ENCODE measurements at places on chromosomes 7 and 10. TPM values are rescaled to one million over a fixed set of nuclear protein-coding genes. Genes with fewer than 3 reads are reported as not detected.

DNA sequence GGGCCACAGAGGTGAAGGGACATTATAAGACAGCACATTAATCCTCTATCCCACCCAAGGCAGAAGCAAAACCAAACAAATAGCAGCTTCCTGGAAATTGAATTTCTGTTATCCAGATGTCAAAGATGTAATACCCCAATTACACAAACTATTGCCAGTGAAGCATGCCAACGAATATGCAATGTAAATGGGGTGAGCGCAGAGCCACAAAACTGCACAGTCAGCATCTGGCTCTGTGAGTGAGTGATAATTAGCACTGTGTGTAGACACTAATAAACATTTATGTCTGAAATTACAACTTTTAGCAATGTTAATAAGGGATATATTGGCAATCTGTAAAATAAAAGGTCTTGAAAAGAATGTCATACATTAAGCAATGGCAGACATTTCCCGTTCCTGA lies 3.2 kb downstream of the BEND7 start:
- H3K4me3 ChIP-seq, result no peak overlapping the region
- H3K27me3 ChIP-seq, result peaks cover 89% of the 10 kb centered on the region
- no peaks in the 10 kb centered on the region for H3K36me3 ChIP-seq

DNA sequence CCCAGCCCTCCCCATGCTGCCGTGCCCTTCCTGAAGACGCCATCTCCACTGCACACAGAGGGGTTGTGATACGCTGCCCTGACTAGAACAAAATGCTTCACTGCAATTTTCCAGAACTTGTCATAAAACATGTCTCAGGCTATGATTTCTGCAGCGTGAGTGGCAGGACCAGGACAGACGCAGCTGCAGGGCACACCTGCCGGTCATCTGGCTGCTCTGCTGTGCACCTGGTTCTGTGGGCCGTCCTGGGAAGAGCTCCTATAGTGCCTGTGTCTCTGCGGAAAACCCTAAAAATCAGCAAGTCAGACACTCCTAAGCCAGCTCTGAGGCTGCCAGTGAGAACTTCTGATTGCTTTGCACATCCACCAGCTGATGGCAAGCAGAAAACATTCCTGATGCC lies 39.7 kb upstream of the DIP2C start:
- no peaks in the 10 kb centered on the region for H3K36me3 ChIP-seq
- H3K27ac ChIP-seq, result no peak overlapping the region
- no peak for DNase-seq
- H3K4me3 ChIP-seq, result no peak overlapping the region
- no peaks in the 10 kb centered on the region for H3K4me1 ChIP-seq

GRCh38 chr7:138195151-138195571 lies 118.9 kb downstream of the AKR1D1 start:
- H3K36me3 ChIP-seq, result no peaks in the 10 kb centered on the region
- H3K4me1 ChIP-seq, result no peaks in the 10 kb centered on the region
- no peaks in the 10 kb centered on the region for H3K27me3 ChIP-seq
- H3K4me3 ChIP-seq, result no peak overlapping the region
- H3K27ac ChIP-seq, result no peak overlapping the region
- no peak for DNase-seq

DNA sequence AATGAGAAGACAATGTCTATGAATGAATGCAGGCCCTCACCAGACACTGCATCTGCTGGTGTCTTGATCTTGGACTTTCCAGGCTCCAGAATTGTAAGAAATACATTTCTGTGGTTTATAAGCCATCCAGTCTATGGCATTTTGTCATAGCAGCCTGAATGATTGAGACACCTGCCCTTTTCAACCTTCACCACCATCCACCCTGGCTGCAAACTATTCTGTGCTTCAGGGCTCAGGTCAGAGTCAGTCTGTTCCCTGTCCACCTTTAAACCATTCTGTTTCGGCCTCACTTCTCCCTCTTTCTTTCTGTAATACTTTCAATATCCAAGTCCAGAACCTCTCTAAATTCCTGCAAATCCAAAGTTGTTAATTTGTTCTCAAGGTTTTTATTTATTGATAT lies 15.9 kb upstream of the CDK13 start:
- no peak overlapping the region for H3K27ac ChIP-seq
- no peak for DNase-seq
- no peak overlapping the region for H3K4me3 ChIP-seq
- H3K4me1 ChIP-seq, result no peaks in the 10 kb centered on the region
- no peaks in the 10 kb centered on the region for H3K36me3 ChIP-seq

GRCh38 chr7:48182718-48183369 lies 11.6 kb downstream of the ABCA13 start:
- H3K27ac ChIP-seq, result peak overlapping the region; percentile 89
- DNase-seq, result no peak
- H3K4me1 ChIP-seq, result no peaks in the 10 kb centered on the region
- H3K27me3 ChIP-seq, result no peaks in the 10 kb centered on the region
- no peak overlapping the region for H3K4me3 ChIP-seq

- no peaks in the 10 kb centered on the region for H3K27me3 ChIP-seq
- no peak overlapping the region for H3K4me3 ChIP-seq
- no peak overlapping the region for H3K27ac ChIP-seq
Observed at GRCh38 chr10:14409247-14409646, 78.5 kb upstream of the FRMD4A start.

- no peaks in the 10 kb centered on the region for H3K4me1 ChIP-seq
- H3K27me3 ChIP-seq, result no peaks in the 10 kb centered on the region
- H3K36me3 ChIP-seq, result no peaks in the 10 kb centered on the region
- H3K4me3 ChIP-seq, result no peak overlapping the region
Observed at GRCh38 chr7:17665029-17665428, 275.3 kb downstream of the SNX13 start.

DNA sequence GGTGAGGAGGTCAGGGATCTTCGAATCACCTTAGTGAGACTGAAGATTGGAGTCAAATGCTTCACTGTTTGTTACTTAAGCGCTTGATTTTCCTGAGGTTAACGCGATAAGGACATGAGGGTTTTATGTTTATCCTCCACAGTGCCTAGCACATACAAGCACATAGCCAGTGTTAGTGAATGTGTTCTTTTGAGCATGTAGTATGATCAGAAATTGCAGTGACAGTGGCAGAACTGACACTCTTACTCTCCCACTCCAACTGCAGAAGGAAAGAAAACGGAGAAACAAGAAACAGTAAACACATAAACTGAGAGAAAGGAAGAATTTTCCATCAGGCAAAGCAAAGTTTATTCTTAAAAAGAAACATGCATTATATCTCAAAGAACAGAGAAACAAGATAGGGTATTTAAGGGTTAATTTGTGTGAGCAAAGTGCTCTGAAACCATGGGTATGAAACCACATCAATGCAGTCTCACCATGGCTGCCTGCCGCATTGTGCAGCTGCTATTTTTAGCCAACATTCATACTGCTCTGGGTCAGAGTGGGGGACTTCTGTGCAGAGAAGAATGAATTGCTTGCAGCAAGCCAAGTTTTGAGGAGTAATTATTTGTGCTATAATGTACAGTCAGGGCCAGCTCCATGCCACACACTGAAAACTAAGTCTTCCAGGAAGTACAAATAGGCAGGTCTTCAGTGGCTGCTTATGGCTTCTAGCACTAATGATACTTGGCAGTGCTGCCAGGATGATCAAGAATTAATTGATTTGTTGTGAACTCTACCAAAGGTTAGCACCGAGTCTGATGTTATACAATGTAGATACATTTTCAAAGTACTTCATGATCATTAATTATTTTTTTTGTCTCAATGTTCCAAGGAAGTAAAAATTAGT lies 152.0 kb downstream of the MACC1 start:
- no peak for DNase-seq
- H3K27ac ChIP-seq, result peak overlapping the region; percentile 59
- no peak overlapping the region for H3K4me3 ChIP-seq
- peaks cover 5% of the 10 kb centered on the region for H3K4me1 ChIP-seq

- no peak overlapping the region for H3K27ac ChIP-seq
- H3K36me3 ChIP-seq, result no peaks in the 10 kb centered on the region
- peaks cover 21% of the 10 kb centered on the region for H3K4me1 ChIP-seq
- H3K27me3 ChIP-seq, result no peaks in the 10 kb centered on the region
Observed at GRCh38 chr7:154844499-154844898, 158.4 kb downstream of the PAXIP1 start.

GRCh38 chr10:86599729-86600128 lies 54.6 kb upstream of the OPN4 start:
- peak; percentile 92 for DNase-seq
- no peak overlapping the region for H3K4me3 ChIP-seq
- no peaks in the 10 kb centered on the region for H3K4me1 ChIP-seq
- no peaks in the 10 kb centered on the region for H3K36me3 ChIP-seq

DNA sequence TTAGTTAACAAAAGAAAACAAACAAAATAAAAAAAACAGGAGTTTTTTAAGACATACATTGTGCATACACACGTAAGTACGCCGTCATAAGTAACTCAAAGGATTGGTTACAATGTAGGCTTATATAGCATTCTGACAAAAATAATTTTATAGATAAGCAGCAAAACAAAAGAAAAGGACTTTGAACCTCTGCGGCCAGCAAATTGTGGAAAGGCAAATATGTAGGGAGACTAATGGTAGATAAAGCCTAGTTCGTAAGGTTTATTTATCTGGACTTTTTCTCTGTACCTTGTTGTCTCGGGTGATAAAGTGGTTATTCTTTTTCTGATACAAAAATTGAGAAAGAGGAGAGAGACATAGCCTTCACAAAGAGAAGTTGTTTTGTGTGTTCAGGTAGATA lies 891.9 kb downstream of the CNTNAP2 start:
- no peak overlapping the region for H3K4me3 ChIP-seq
- H3K36me3 ChIP-seq, result no peaks in the 10 kb centered on the region
- H3K27ac ChIP-seq, result no peak overlapping the region
- H3K4me1 ChIP-seq, result no peaks in the 10 kb centered on the region
- DNase-seq, result no peak
- H3K27me3 ChIP-seq, result no peaks in the 10 kb centered on the region

GRCh38 chr7:80942261-80943041 lies 23.6 kb upstream of the SEMA3C start:
- DNase-seq, result peak; percentile 63
- no peak overlapping the region for H3K4me3 ChIP-seq
- H3K36me3 ChIP-seq, result no peaks in the 10 kb centered on the region
- H3K27me3 ChIP-seq, result no peaks in the 10 kb centered on the region
- peak overlapping the region; percentile 50 for H3K27ac ChIP-seq

Gene PPA1
- total RNA-seq, result 72.1 TPM

Gene ABCB1
- 0.07 TPM for total RNA-seq

Gene PCDH15
- total RNA-seq, result 0.86 TPM

Gene CCDC172
- not detected for total RNA-seq

Gene SEMA3C
- total RNA-seq, result 0.09 TPM

Gene NUTM2A
- total RNA-seq, result 0.28 TPM

Gene STOX1
- total RNA-seq, result 4.5 TPM

All from endodermal cell (in vitro differentiated cells).